ENCODE measurements at places on chromosomes 13 and 19. TPM values are rescaled to one million over a fixed set of nuclear protein-coding genes. Genes with fewer than 3 reads are reported as not detected.

- DNase-seq, result no peak
These were observed 2.0 kb upstream of the MAB21L1 start for GRCh38 chr13:35478271-35479037.

GRCh38 chr19:46954993-46955812 lies 64.4 kb upstream of the NPAS1 start:
- DNase-seq, result no peak

GRCh38 chr13:34826432-34826831 lies 115.6 kb upstream of the NBEA start:
- no peak for DNase-seq

DNA sequence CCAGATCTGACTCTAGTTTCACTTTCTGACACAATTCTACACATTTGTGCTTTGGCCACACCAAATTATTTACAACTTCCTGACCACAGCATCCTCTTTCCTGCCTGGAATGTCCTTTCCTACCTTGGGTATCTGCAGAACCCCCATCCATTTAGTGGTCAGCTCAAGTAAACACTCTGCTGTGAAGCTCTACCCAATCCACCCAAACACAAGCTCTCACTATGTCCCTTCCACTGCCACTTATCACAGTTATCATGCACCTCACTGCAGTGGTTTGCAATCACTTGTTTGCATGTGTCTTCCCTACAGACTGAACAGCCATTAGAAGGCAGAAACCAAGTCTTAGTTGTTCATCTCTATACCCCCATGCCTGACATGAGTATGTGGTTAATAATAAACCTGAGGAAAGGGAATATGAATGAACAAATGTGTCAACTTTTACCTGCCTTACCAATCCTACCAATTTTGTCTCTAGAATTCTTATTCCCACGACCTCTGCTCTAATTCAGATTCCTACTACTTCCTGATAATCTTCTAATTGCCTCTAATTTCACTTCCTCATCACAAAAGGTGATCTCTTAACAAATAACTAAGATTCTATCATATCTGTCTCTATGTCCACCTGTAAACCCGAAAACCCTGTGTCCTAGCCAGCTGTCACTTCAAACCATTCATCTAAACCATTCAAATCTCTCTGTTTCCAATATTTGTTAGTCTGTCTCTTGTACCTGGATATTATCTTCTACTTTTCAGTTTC lies 25.1 kb downstream of the LNX2 start:
- no peak for DNase-seq

DNA sequence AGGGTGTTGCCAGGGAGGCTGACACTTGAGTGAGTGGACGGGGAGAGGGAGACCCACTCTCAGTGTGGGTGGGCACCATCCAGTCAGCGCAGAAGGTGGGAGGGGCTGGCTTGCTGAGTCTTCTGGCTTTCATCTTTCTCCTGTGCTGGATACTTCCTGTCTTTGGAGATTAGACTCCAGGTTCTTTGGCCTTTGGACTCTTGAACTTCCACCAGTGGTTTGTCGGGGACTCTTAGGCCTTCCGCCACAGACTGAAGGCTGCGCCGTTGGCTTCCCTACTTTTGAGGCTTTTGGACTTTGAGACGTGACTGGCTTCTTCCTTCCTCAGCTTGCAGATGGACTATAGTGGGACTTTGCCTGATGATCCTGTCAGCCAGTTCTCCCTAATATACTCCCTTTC lies 4.3 kb upstream of the LENG8 start:
- no peak for DNase-seq

GRCh38 chr19:19597809-19598306 lies 20.6 kb downstream of the PBX4 start:
- DNase-seq, result no peak

- no peak for DNase-seq
These were observed 74.2 kb downstream of the TRPC4 start for GRCh38 chr13:37795326-37795725.

DNA sequence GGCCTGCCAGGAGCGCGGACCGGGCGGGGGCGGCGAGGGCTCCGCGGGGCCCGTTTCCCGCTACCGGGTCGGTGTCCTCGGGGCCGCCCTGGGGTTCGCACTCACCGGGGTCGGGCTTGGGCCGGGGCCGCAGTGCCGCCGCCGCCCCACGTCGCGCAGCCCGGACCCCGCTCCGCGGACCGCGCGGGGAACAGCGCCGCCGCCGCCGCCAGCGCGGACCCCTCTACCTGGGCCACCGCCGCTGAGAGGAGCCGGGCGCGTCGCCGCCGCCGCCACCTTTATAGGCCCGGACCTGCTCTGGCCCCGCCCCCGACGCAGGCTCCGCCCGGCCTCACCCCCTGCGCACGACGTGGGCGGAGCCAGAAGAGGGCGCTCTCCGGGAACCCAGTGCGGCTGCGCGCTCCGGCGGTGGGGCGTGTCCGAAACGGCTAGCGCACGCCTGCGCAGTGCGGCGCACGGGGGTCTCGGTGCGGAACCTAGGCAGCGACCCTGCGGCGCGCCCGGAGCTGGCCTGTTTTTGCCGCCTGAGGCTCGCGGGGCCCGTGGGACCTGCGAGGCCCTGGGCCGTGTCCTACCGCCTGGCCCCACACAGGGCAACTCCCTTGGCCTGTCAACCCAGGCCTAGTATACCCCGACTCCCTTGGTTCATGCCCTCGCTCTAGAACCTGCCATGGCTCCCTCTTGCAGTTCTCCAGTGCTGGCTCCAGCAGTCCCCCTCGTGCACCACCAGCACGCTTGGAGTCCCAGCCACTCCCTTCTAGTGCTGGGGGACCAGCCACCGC lies at the start of gene MKNK2:
TSS of gene MKNK2 (minus strand) at position 254 of the 782 bp plus-strand sequence. CDS start 393 bp downstream, outside the sequence.
- peak; percentile 89 for DNase-seq

GRCh38 chr13:101343128-101343787 lies 73.0 kb downstream of the NALCN start:
- no peak for DNase-seq

DNA sequence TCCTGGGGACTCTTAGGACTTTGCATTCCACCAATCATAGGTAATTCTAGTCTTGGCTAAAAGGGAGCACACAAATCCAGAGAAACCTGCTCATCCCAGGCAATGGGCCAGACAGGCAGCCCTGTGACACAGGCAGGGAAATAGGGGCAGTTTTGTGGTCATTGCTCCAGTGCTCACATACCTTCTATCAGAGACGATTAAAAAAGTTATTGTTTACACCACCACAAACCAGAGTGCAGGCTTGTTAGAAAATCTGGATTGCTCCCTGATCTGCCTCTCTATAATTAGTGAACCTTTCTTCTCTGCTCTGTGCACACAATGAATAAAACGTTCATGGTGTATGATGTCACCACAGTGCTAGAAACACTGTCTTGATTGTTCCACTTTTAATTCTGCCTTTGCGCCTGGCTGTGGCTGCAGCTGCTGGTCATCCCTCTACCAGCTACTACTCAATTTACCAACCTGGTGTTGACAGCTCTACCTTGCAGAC lies 121.6 kb upstream of the SPATA13 start:
- no peak for DNase-seq

- DNase-seq, result no peak
These were observed 1.0 kb downstream of the EPOR start for GRCh38 chr19:11382898-11383705.

DNA sequence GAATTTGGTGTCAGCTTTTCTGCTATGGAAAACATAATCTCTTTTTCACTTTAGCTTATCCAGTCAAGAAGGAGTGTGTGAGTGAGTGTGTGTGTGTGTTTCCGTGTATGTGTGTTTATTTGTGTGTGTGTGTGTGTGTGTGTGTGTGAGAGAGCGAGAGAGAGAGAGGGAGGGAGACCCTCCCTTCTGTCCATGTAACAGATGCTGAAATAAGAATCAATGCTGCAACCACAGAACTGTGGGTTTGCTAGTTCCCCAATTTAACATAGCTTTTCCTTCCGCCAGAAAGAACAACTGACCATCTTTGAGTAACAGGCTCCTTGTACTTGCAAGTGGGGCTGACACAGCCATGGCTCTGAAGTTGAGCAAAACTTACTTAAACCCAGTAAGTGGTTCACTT lies 5.2 kb downstream of the LCP1 start:
- DNase-seq, result no peak

DNA sequence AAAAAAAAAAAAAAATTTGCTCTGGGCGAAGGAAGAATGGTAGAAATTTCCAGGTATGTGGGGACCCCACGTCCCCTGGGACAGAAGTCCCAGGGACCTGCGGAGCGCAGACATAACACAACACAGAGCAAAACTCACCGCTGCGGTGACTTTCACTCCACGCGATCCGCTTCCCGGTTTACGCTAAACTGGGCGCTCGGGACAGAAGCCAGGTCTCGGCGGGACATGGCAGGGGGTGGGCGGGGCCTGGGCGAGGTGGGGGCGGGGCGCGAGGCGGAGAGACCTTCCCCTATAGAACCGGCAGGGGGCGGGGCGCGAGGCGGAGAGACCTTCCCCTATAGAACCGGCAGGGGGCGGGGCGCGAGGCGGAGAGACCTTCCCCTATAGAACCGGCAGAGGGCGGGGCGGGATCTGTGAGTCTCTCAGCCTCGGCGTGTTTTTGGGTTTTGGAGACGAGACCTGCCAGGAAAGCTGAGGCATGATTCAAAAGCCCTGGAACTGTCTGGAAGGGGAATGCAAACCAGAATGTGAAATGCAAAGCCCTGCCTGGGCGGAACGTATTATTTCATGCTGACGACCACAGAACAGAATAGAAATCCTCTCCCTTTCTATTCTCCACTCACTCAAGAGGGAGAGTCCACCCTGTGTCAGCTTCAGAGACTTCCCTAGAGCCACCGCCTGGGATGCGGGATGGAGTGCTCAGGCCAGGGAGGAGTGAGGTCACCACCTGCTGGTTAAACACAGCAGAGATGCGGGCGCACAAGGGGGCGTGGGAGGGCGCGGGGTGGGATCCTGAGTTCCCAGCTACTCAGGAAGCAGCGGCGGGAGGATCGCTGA lies 20.2 kb upstream of the ERVV-1 start:
- DNase-seq, result peak; percentile 69

DNA sequence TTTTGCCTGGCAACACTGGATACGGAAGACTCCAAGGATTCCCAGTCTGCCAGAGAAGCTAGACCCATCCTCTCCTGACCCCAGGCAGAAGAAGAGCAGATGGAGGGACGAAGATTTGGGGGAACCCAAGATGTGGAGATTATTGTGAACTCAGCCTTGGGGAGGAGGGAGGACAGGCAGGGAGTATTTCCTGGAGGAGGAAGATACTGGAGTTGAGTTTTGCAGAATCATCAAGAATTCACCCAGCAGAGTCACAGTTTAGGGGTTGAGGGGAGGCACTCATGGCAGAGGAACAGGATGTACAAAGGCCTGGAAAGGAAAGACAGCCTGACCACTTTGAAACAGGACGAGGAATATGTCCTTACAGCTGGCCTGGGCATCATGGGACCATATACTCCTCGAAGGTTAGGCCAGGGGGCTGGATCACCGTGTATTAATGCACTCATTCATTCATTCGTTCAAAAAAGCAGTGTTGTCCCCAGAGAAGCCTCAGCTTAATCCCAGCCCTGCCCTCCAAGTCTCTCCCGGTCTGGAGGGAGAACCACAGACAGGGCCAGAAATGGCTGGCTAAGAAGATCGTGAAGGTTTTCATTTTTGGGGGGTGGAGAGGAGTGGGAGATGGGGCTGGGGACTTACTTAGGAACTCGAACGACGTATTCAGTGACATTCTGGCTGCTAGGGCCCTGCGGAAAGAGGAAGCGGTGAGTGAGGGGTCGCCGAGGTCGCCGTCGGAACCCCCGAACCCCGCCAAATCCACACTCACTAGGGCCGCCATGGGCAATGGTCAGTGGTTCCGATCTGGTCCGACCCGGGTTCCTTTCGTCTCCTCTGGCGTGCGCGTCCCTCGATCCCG lies 517 bp downstream of the GTF2F1 start:
- DNase-seq, result no peak

DNA sequence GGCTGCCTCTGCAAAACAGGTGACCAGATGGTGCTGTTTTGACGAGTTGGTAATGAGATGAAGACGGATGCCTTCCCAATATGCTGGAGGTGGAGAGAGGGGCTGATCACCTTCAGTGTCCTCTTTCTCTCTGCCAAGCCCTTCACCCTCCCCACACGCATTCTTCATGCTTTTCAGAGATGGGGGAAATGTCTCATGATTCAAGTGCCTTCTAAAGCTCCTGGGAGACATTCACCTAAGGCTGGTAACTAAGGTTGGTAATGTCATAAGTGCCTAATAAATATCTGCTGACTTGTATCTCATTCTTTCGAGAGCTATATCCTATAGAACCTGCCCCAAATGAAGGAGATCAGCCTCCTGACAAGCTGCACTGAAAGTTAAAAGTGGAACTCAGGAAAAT lies 86.2 kb upstream of the MBNL2 start:
- DNase-seq, result no peak

- DNase-seq, result no peak
These were observed 3.1 kb downstream of the SMG9 start for GRCh38 chr19:43751466-43752220.

- no peak for DNase-seq
These were observed 125.7 kb downstream of the MYO16 start for GRCh38 chr13:108755083-108755482.

DNA sequence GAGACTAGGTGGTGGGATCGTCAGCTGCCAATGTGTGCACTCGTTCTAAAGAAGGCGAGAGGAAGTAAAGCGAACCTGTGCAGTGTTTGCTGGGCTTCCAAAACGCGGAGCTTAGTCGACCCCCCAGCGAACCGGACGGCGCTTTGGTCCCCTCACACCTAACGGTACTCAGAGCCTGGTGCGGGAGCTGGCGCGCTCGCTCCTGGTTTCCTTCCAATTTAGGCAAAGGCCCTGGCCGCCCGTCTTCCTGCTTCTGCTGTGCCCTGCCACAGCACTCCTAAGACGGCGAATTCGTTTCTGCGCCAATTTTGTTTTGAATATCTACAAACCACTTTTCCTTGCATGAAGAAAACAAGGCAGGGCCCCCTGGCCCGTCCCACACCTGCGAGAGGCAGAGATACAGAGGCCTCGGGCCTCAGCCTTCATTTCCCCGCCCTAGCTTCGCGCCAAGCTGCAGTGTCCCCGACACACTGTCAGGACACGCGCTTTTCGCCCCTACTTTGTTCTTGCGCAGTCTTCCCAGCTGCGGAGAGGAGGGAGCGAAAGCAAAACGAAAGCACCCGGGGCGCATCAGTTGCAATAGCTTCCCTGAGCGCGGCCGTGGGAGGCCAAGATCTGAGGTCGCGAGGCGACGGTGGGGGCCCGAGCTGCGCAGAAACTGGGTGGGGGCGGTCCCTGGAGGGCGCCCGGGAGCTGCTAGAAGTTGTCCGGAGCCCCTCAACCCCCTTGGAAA lies 111.9 kb downstream of the KCNRG start:
- DNase-seq, result no peak

- no peak for DNase-seq
These were observed 1386.8 kb downstream of the PCDH9 start for GRCh38 chr13:65843314-65843731.

DNA sequence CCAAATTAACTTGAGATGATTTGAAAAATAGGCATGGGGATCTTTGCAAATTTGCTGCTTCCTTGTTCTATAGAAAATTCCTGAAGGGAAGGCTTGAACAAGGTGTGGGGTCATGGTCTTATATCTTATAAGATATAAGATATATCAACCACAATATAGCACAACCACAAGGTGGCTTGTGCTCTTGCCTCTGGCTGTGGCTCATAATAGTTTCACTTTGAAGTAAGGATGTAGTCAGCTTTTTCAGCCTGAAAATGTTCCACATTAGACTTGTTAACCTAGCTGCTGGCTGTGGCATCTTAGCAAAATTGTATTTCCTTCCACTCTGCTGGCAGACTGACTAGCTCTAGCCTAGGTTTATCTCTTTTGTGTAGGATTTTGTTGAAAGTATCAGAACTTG lies 169.7 kb downstream of the KLF5 start:
- DNase-seq, result no peak

Gene CYP4F22
- polyA plus RNA-seq, result 1.1 TPM

Gene LILRA1
- polyA plus RNA-seq, result 0.62 TPM

Gene ZNF628
- polyA plus RNA-seq, result 3.7 TPM

Gene SPACA6
- 12.3 TPM for polyA plus RNA-seq

Gene CYP4F8
- polyA plus RNA-seq, result 0.01 TPM

Gene SPC24
- 17.1 TPM for polyA plus RNA-seq

Gene CPB2
- polyA plus RNA-seq, result not detected

Gene ELAVL1
- polyA plus RNA-seq, result 89.7 TPM
